ENCODE measurements at places on chromosomes 3 and 15. TPM values are rescaled to one million over a fixed set of nuclear protein-coding genes. Genes with fewer than 3 reads are reported as not detected.

The TMEM212 gene
- total RNA-seq, result not detected

The KCNAB1 gene
- not detected for total RNA-seq

The MINDY4B gene
- total RNA-seq, result not detected

The VPS8 gene
- total RNA-seq, result 8.5 TPM

The CCNB2 gene
- total RNA-seq, result 91.9 TPM

The CD86 gene
- total RNA-seq, result not detected

The GALNT15 gene
- 0.06 TPM for total RNA-seq

The STAB1 gene
- total RNA-seq, result 0.07 TPM

The TFG gene
- total RNA-seq, result 145 TPM

The RBM6 gene
- 23.7 TPM for total RNA-seq

The CASR gene
- total RNA-seq, result not detected

The NGRN gene
- 112 TPM for total RNA-seq

The HGD gene
- total RNA-seq, result 22.1 TPM

The TMEM207 gene
- not detected for total RNA-seq

The TMC3 gene
- total RNA-seq, result not detected

The XCR1 gene
- not detected for total RNA-seq

The FHIT gene
- total RNA-seq, result 0.75 TPM

The TPRG1 gene
- 0.18 TPM for total RNA-seq

The CYP1A1 gene
- total RNA-seq, result 1.2 TPM

The RBP2 gene
- total RNA-seq, result not detected

The RLBP1 gene
- total RNA-seq, result not detected

The SLC27A2 gene
- total RNA-seq, result 33.5 TPM

The SEMA3F gene
- 20.9 TPM for total RNA-seq

The SYNPR gene
- not detected for total RNA-seq

Data from A549 treated with AZD2906 at 1 μM for 4 hours (cell line).